ENCODE measurements at places on chromosomes 16 and 17.

- no peak for DNase-seq
These were observed 104.5 kb downstream of the RMI2 start for GRCh38 chr16:11449716-11450115.

DNA sequence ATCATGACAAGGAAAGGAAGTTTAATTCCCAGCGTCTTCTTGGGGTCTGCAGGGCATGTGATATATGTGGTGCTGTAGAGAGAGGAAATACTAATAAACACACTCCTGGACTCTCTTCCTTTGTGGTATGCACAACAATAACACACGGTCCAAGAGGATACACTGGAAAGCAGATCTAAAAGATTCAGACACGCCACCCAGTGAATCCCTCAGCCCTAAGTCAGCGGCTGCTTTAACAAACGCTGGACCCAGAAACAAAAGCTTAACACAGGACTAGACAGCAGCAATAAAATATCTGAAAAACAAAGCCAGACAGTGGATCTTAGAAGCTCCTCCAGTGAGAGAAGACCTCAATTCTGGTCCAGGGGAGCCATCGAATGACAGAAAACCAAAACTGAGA lies 13.1 kb downstream of the CFAP20 start:
- DNase-seq, result no peak

DNA sequence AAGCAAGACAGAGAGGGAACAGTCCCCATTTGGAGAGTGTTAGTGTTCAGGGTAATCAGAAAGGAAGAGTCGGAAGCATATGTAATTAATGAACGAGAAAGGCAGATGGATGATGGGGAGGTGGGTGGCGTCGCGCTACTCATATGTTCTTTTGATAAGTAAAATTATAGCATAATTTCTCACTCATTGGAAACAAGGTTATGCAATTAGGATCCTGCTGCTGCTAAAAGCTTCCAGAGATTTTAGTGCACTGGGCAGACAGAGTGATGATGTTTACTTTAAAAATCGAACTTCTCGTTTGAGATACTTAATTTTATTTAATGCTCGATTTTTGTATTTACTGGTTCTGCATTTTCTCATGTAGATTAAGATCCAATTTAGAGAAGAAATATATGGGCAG lies 96.2 kb downstream of the PRKCA start:
- no peak for DNase-seq

DNA sequence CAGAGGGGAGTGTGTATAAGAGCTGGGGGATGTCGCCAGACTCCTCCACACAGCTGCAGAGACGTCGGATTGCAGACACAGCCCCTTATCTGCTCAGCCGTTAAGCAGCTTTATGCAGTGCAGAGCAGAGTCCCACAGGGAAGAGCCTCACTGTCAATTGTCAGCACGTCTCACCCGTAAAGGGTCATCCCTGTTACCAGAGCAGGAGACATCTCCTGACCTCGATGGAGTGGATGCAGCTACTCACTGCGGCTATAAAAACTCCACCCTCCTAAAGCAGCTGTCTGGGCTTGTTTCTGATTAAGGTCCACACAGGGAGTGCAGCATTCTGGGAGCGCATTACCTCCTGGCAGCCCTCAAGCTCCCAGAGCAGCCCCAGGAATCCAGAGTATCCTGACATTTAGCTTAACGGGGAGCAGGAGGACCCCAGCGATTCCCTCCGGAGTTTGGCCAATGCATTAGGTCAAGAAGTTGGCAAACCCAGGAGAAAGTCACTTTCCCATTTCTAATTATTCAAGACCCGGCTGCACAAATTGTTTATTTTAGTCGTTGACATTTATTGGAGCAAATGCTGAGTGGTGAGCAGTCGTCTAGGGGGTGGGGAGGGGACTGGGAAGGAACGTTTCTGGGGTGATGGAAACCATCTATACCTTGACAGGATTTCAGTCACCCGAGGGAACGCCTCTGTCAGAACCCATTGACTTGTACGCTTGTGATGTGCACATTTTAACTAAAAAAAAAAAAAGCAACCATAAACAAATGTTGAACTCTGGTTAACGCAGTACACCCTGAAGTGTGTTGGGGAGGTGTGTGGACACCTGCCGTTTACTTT lies 100.0 kb upstream of the ZNF469 start:
- no peak for DNase-seq

DNA sequence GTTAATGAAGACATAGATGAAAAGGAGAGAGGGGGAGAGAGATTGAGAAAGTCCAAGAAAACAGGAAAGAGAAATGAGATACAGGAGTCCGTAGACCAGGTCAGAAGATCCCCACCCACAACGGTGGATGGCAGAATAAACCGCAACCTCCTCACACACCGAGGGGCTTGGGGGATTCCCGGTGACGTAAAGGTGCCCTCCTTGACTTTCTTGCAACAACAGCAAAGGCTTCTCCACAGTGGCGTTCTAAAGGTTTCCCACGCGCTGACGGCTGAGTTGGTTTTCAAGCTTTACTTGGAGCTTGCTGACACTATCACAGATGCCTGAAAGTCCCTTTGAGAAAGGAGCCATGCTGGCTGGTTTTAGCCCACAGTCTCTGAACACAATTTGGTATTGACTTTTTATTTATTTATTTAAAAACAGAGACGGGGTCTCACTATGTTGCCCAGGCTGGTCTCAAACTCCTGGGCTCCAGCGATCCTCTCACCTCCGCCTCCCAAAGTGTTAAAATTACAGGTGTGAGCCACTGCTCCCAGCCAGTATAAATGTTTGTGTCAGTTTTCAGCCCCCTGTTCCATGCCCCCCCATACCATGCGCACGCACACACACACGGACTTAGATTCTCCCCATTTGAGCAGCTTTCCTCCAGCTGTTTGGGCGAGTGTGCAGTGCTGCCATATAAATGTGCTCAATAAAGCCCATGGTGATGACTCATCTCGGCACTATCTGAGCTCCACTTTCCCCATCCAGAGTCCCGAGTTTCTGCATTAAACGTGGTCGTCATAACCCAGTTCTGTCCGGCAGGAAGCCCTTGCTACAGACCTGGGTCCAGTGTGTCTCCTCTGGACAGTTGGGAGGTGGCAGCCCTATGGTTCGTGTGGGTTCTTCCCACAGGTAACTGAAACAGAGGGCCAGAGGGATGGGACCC lies 33.0 kb upstream of the SEC14L1 start:
- peak; percentile 28 for DNase-seq

- no peak for DNase-seq
These were observed 11.2 kb downstream of the SULT1A2 start for GRCh38 chr16:28585674-28586073.

- no peak for DNase-seq
These were observed 34.5 kb upstream of the CLEC18B start for GRCh38 chr16:74455619-74456289.

DNA sequence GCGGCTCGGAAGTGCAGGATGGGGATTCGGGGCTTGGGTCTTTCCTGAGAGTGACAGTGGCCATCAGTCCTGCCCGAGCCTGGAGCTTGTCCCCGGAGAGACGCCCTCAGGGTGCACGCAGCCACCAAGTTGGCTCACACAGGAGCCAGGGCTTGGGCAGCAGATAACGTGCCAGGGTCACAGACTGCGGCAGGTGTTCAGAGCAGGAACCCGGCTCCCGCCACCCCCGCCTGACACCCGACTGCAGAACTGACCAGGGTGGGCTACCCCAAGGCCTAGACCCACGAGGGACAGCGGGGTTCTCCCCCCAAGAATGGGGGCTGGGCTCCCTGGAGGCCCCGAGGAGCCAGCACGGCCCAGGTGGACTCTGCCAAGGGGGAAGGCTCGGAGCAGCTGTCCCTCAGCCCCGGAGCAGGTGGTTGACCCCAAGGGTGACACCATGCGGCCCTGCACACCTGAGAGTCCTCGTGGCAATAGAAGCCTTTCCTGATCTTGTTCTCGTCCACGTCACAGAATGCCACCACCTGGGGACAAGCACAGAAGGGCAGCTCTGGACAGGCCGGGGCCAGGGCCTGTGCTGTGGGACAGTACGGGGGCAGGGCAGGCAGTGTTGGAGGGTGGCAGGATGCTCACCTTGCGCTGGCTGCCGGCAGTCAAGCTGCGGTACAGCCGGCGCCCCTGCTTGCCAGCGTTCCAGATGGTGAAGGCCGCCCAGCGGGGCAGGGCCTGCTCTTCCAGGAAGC lies 117.1 kb upstream of the ZNF750 start:
- no peak for DNase-seq

DNA sequence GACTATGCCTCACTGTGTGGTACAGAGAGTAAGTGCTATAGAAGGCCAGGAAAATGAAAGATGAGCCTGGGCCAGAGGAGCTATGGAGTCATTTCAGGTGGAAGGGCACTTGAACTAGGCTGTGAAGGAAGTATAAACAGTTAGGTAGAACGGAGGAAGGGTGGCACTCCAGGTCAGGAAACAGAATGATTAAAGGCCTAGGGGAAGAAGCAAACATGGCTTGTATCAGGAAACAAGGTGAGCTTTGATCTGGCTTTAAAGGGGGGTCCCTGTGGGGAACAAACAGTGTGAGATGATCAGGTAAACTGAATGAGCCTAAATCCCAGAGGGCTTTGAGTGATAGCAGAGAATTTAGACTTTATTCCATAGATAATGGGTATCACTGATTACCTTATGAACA lies 16.9 kb downstream of the MAP3K3 start:
- DNase-seq, result no peak

GRCh38 chr16:2609827-2610470 lies 72.1 kb downstream of the PDPK1 start:
- DNase-seq, result no peak

DNA sequence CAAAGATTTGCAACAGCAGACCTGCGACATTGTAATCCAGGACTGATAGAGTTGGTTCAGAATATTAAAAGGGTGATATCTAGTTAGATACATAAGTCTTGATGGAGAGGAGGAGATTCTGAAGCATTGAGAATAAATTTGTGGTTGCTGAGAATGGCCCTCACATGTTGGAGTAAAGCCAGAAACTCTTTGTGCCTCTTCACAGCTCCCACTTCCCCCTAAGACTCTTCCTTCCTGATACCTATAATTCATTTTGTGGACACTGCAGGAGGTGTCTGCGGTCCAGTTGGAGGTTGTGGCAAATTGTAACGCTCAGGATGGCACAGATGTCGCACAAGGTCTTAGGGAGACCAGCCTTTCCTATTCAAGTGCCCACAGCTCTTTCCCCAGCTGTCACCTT lies 17.5 kb downstream of the WWOX start:
- DNase-seq, result no peak

DNA sequence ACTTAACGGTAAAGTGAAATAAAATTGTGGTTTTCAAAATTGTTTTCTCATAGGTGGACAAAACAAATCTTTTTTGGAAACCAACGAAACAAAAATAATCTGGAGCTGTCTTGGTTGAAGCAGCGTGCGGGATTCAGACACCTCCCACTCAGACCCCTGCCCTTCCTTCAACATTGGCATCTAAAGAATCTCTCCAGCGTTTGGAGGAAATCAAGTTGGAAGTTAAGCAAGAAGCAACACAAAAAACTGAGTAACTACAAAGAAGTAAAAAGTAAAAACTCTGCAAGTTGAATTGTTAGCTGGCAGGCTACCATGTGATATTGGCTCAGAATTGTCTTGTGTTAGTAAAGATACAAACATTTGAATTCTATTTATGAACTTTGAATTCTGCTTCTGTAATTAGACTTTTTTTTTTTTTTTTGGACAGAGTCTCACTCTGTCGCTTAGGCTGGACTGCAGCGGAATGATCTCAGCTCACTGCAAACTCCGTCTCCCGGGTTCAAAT lies 361.0 kb upstream of the PMFBP1 start:
- DNase-seq, result no peak

GRCh38 chr16:20339744-20340143 lies 12.4 kb upstream of the GP2 start:
- DNase-seq, result no peak

Measured in stimulated activated CD4-positive, alpha-beta T cell treated with anti-CD3 and anti-CD28 coated beads, Interleukin-12 subunit alpha, Interleukin-12 subunit beta, amount 100 ng/mL, for 48 hours (primary cell).